Kasumi-1 (cell line): ENCODE measurements at places on chromosomes 16 and 17.

DNA sequence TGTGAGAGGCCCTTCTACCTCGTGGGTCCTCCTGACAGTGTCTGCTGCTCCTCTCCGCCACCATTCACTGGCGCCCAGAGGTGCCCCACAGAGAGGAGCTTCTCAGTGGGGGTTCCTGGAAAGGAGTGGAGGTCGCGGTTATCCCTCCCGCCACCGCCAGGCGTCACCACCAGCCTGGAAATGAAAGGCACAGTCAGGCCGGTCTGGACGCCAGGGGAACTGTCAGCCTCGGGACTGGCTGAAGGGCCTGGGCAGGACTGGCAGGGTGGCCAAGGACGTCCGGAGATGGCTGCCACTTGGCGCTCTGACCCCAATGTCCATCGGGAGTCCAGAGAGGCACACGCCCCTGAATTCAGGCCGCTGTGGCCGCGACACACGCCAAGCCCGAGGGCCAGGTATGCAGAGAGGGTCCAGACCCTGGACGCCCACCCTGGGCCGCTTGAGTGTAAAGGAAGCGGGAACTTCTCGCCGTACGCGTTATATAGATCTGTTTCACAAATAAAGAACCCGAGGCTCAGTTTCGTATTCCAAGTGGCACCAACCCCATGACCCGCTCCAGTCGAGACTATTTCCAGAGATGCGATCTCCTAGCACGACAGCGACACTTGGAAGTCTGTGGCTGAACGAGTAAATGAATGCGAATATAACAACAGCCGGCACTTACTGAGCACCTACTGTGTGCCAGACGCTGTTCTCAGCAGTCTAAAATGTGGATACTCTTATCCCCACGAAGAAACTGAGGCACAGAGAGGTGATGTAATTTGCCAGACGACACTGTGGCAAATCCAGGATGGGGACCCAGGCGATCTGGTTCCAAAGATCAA is 7.6 kb upstream of the NXPH3 start:
- DNase-seq: peak; percentile 84

DNA sequence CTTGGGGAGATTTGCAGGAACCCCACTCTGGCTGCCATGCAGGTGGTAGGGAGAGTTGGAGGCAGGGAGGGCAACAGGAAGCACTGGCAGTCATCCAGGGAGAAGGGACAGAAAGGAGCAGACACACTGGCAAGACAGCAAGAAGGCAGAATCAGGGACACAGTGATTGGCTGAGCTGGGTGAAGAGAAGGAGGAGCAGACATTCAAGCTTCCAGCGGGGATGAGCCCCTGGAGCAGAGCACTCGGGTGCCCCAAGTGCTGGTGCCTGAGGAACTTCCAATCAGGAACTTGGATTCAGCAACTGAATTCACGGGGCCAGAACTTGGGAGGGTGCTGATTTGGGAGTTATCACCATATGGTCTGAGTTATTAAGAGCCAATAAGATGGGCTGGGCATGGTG is 6.3 kb upstream of the ITGA3 start:
- no peak for DNase-seq

DNA sequence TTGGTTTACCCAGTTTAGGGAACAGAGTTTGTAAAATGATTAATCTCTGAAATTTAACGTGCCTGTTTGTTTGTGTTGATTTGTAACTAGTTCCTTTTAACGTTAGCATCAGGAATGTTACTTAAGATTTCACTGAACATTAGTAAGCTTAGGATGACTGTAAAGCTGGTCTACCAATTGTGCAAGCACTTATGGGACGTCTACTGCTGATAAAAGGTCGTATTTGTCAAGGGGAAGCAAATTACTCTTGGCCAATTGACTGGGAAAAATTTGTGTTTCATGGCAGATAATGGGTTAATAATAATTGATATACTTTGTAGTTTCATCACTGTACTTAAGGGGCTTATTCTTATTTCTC is 11.8 kb downstream of the METTL9 start:
- DNase-seq: no peak

DNA sequence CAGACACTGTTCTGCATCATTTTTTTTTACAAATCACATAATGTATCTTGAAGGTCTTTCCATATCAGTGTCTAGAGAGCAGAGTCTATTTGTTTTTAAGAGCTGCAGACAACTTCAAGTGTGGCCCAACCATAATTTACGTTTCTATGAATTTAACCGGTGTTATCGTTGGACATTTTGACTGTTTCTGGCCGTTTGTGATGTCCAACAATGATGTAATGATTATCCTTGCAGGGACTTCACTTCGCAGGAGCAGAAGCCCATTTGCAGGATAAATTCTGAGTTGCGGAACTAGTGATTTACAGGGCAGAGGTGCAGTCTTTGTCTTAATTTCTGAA is 26.9 kb upstream of the HLF start:
- no peak for DNase-seq

GRCh38 chr17:50584749-50585148 is 24.2 kb downstream of the CACNA1G start:
- DNase-seq: no peak

- no peak for DNase-seq
Observed at GRCh38 chr17:55177159-55177854, 87.5 kb upstream of the HLF start.

DNA sequence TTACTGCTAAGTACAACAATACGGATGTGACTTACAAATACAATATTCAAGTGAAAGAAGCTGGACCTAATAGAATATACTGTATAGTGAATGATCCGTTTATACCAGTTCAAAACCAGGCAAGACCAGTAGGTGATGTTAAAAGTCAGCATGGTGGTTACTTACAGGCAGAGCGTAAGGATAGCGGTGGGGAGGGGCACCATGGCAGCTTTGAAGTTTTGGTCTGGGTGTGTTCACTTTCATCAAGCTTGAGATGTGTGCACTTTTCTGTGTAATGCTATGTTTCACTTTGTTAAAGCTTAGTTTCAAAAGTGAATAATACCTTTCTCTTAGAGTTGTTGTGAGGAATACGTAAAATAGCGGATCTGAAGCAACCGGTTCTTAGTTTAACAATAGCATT is 16.5 kb upstream of the SLC35G3 start:
- DNase-seq: no peak

- DNase-seq: no peak
Observed at GRCh38 chr16:84844559-84845495, 25.0 kb downstream of the CRISPLD2 start.

DNA sequence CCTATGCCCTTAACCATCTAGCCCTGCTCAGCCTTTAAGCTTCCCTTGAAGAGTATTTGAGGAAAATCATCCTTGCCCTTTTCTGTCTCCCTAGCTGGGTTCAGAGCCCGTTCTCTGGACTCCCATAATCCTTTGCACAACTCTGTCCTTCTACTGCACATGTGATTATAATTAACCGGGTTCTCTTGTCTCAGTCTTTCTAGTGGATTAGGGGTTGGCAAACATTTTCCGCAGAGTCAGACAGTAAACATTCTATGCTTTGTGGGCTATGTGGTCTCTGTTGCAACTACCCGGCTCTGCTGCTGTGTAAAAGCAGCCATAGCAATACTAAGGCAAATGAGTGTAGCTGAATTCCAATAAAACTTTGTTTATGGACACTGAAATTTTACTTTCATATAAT is 80.0 kb downstream of the CDRT15 start:
- no peak for DNase-seq

DNA sequence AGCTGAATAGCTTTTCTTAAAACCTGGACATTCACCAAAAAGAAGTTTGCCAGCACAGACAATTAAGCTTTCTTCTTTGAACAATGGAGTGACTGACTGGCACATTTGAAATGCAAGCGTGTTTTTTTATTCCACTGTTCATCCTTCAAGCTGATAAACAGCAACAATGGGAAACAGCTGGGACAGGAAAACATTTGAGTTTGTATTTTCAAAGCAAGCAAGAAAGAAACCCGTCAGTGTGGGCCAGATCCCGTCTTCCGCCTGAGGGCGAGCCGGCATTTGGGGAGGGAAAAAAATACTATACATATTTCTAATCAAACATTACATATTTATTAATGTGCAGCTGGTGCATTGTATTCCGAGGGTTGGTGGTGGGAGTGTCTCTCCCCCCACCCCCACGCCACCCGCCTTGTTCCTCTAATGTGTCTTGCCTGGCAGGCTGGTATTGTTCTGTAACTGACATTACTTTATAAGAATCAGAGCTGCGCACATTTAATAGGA is 94.3 kb downstream of the CYLD start:
- DNase-seq: no peak

DNA sequence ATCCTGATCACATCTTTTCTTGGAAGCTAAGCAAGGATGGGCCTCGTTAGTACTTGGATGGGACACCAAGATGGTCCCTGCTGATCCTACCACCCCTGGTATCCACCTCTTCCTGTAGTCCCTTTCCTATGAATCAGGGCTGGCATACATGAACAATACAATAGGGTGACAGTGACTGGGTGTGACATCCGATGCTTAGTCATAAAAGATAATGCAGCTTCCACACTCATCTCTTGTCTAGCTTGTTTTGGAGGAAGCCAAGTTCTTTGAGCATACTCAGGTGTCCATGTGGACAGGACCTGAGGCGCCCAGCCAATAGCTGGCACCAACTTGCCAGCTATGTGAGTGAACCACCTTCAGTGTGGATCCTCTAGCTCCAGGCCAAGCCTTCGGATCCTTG is 62.5 kb upstream of the NFAT5 start:
- DNase-seq: no peak

DNA sequence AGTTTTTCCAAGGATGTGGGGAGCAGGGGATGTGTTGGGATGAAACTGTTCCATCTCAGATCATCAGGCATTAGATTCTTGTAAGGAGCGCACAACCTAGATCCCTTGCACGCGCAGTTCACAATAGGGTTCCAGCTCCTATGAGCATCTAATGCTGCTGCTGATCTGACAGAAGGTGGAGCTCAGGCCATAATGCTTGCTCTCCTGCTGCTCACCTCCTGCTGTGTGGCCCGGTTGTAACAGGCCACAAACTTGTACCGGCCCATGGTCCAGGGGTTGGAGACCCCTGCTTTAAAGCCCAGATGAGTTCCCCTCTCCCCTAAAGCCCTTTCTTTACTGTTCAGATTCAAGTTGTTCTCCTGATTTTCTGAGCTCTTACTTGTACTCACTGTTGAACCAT is 44.8 kb downstream of the RNF135 start:
- DNase-seq: no peak

DNA sequence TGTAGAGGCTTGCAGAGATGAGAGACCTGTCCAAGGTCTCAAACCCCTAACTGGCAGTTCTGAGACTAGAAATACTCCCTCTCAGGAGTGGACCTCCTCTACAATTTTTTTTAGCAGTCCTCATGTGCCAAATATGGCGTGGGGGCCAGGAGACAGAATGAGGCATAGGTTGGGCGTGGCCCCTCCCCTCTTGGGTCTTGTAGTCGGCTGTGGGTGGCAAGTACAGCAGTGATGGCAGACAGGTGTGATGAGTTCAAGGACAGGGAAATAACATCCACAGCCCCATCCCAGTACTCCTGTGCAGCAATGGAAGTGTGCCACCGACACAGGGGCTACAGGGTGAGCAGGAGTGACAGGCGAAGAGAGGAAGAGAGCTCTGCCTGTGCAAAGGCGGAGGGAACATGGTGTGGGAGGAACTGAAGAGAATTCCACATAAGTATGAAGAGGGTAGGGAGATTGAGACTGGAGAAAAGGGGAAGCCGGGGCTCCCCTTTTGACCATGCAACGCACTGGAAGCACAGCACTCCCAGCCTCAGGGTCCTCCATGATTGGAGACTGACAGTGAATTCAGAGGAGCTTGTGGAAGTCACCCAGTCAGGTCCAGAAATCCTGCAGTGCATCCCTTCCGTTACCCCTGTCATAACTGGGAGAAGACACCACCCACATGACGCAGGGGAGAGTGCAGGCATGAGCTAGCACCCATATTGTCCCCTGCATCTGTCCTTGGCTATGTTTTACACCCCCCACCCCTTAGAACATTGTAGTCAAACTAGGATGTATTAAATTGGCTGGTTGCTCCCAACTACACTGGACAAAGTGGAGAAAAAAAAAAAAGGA is 14.8 kb upstream of the CETP start:
- no peak for DNase-seq

DNA sequence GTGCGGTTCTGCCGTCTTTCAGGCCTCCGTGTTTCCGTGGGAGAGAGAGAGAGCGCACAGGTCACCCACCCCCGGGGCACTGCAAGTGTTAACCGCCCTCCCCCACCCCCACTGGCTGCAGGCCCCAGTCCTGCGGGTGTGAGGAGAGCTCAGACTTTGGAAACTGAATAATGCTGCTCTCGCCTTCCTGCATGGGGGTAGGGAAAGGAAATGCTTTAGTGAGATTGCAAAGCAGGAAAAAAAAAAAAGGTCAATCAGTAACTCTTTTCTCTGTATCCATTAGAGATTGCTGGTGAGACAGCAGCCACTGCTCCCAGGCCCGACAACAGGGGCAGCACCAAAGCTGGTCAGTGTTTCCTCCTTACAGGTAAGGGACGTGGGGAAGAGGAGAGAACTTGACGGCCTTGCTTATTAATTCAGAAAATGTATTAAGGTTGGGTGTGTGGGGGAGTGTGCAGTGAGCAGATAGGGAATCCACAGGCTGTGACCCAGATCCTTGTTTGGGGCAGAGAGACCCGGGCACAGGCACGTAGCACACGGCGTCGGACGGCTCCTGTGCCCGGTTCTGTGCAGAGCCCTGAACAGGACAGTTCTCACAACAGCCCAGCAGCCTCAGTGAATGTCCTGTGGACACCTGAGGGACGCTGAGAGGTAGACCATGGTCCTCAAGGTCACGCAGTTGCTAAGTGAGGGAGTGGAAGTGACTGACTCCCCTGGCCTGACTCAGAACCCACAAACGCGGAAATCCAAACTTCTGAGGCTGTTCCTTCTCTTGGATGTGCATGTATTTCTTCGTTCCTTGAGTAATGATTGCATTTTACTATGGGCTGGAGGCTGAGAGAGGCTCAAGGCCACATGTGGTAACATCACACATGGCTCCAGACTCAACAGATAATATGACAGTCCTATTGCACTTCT is 156.5 kb downstream of the FOXL1 start:
- DNase-seq: no peak

GRCh38 chr17:40832840-40833239 is 10.4 kb upstream of the KRT10 start:
- DNase-seq: no peak

DNA sequence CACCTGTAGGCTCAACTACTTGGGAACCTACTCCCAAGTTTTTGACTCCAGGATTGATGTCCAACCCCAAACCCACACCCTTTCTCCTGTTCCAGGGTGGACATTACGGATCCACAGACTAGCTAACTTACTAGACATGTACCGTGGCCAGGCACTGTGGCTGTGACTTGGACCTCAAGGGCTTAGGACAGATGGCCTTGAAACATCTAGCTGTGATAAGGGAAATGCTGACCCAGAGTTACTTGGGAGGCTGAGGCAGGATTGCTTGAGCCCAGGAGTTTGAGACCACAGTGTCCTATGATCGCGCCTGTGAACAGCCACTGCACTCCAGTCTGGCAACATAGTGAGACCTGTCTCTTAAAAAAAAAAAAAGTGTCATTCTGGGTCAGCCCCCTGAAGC is 4.2 kb downstream of the STARD3 start:
- DNase-seq: no peak

- no peak for DNase-seq
Observed at GRCh38 chr16:56894331-56894917, 29.4 kb downstream of the SLC12A3 start.
